ENCODE measurements at places on chromosomes 12 and 14.

DNA sequence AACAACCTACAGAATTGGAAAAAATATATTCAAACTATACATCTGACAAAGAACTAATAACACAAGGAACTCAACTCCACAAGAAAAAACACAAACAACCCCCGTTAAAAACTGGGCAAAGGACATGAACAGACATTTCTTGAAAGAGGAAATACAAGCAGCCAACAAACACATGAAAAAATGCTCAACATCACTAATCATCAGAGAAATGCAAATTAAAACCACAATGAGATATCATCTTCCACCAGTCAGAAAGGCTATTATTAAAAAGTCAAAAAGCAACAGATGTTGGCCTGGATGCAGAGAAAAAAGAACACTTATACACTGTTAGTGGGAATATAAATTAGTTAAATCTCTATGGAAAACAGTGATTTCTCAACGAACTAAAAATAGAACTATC is 82.6 kb upstream of the CCDC91 start:
- DNase-seq = no peak

- peak; percentile 23 for DNase-seq
These were observed 59.7 kb upstream of the NAP1L1 start for GRCh38 chr12:76144245-76144549.

DNA sequence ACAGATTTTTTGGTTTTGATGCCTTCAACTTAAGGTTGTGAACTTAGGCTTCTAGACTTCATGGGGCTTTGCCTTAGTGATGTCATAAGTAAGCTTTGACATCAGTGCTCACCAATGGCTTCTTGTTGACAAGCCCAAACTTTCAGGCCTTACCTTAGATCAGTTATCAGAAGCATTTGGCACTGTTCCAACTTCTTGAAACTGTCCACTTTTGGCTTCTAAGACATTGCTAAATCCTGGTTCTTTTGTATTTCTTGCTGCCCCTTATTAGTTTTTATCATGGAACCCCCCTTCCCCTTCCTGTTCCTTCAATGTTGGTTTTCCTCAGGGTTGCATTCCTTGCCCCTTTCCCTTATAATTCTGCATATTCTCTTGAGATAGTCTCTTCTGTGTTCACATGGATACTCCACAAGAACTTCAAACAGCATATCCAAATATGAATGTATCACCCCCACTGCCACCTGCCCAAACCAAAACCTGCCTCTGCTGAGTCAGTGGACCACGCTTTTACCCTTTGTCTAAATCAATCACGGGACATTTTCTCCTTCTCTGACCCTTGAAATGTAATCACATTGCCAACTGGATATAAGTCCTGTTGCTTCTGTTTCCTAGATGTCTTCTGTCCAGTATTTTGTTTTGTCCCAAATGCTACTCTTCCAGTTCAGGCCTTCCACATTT is 7.9 kb downstream of the PFKM start:
- DNase-seq = no peak

GRCh38 chr14:74573421-74574089 is 38.5 kb downstream of the LTBP2 start:
- DNase-seq = no peak

DNA sequence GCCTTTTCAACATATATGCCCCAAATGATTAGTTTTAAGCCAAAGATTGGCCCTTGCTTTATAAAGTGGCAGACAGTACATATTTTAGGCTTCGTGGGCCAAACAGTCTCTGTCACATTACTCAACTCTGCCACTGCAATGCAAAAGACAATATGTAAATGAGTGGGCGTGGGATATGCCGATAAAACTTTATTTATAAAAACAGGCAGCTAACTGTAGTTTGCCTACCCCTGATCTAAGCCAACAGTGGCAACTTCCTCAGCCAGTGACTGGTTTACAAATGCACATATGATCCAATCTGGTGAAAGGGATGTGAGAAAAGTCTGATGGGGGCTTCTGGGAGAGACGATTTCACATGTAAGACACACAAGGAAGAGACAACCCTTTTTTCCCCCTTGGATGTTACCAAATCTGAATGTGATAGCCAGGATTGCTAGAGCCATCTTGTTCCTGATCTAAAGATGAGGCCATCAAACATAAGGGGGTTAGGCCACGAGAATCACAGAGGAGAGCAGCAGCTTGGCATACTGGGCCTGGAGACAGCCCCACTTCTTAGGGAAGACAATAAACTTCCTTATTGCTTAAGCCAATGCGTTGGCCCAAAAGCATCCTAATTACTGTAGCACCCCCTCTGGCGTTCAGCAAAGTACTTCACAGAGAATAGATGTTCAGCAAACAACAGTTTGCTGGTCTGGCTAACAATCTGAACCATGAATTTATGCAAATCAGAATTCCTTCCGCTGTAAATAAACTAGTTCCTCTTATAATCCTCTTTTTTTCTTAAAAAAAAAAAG is 75.2 kb upstream of the TMCC3 start:
- no peak for DNase-seq

GRCh38 chr12:120620624-120621023 is 19.8 kb upstream of the CABP1 start:
- DNase-seq = no peak

GRCh38 chr12:5102806-5103205 is 59.1 kb downstream of the KCNA5 start:
- DNase-seq = no peak

DNA sequence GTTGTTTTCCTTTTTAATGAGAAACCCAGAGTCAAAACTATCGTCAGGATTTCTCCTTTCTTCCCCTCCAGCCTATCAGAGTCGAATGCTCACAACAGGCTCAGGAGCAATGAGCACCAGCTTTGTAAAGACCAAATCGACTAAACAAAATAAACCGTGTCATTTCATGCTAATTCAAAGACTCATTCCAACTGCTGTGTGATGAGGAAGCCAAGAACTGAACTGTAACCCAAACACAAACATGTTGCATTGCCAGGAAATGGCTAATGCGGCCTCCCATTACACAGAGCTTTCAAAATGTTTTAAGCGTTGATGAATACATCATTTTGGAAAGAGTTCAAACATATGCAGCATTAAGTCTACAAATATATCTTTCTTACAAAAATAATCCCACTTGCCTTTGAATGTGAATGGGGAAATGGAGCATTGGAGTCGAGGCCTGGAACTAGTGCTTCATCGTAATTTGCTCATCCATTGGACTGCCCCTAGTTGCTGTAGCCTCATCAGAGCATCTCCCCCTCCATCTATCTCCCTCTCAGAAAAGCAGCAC is 349.5 kb downstream of the GXYLT1 start:
- no peak for DNase-seq

- DNase-seq = no peak
These were observed 626.6 kb upstream of the TMEM132C start for GRCh38 chr12:127640181-127640886.

- DNase-seq = no peak
These were observed 50.1 kb downstream of the WNK1 start for GRCh38 chr12:802242-803120.

- DNase-seq = no peak
These were observed 330.0 kb downstream of the RERGL start for GRCh38 chr12:17759982-17760381.

DNA sequence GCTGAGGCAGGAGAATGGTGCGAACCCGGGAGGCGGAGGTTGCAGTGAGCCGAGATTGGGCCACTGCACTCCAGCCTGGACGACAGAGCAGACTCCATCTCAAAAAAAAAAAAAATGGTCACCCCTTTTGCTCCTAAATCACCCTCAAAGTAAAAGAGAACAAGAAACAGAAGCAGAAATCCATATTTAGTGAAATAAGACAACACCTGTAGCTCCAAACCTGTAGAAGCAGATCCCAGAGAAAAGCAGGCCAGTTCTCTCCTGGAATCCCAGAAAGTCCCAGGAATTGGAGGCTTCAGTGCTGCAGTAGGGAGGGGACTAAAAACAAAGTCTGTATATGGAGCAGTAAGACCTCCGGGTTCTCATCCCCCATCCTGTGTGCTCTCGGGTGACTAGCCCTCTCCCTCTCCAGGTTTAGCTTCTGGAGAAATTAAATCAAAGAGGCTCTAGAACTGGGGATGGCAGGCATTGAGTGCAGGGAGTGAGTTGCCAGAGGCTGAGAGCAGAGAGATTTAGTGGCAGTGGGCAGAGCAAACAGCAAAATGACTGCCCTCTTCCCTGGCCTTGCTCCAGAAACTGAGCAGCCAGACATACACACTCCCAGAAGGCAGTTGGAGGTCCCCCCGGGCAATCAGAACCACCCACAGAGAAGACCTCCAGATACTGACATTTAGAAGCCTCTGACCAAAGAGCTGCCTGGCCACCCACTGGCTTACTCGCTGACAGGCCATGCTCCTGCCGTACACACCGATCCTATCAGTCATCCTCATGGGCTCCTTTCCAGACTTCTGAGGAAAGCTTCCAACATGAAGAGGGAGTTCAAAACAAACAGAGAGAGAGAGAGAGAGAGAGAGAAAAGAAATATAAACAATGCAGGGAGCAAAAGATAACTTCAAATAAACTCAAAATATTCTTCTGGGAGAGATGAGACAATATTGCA is 6.3 kb upstream of the MLXIP start:
- DNase-seq = no peak

GRCh38 chr12:24718617-24719016 is 230.3 kb downstream of the BCAT1 start:
- DNase-seq = no peak

GRCh38 chr14:95054346-95055280 is 102.7 kb downstream of the DICER1 start:
- DNase-seq = no peak

DNA sequence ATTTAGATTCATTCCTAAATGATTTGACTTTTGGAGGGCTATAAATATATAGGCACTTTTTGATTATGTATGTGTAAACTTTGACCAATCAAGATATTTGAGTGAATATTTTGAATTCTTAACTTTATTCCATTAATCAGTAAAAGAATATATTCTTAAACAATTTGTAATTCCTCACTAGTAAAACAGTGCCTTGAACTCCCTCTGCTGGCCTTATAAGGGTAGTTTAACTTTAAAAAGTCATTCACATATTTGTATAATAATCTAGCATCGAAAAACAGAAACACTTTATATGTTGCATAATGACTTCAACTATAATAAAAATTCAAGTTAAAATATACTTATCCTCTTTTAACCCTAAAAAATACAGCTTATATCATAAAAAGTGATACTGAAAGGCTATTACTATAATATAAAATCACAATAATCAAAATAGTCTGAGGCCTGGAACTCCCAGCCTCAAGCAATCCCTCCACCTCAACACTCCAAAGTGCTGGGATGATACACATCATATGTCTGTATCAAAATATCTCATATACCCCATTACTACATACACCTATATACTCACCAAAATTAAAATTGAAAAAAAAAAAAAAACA is 31.2 kb downstream of the CCDC59 start:
- no peak for DNase-seq

All from activated T-cell treated with anti-CD3 and anti-CD28 coated beads, Interleukin-2, amount 50 U/mL, for 1 hour (primary cell).